COR-L47 (cell line): ENCODE measurements at places on chromosomes 4 and X.

DNA sequence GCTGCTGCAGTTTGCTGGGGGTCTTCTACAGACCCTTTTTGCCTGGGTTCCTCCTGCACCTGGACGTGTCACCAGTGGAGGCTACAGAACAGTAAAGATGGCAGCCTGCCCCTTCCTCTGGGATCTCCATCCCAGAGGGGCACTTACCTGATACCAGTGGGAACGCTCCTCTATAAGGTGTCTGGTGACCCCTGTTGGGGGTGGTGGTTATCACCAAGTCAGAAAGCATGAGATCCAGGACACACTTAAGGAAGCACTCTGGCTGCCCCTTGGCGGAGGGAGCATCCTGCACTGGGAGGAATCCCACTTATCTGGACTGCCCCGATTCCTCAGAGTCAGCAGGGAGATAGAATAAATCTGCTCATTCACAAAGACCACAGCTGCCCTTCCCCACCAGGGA is 218.9 kb upstream of the GALNTL6 start:
- no peak for DNase-seq

DNA sequence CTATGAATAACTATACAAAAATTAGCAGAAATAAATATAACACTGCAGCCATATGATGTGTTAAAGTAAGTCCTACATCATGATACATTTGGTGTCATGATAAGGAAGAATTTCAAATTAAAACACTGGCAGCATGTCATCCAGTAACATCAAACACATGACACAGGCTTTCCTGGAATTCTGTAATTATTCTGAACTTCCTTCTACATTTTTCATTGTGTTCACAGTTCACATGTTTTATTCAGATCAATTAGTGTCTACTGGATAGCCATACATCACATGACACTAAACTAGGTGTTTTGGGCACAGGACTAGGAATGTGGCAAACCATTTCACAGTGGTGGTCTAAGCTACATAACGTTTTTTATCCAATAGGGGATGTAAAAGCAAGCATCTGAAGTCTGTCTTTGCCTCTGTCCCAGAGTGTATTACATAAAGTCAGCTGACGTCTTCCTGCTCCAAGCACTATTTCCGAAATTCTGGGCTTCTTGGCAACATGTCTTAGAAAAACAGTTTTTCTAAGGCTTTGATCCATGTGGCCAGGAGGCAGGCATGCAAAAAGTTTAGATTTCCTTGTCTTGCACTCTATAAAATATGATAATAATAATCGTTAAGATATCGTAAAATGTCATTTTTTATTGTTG is 707.9 kb downstream of the CENPC start:
- no peak for DNase-seq

GRCh38 chr4:75820197-75820596 is 82.1 kb downstream of the PPEF2 start:
- no peak for DNase-seq

DNA sequence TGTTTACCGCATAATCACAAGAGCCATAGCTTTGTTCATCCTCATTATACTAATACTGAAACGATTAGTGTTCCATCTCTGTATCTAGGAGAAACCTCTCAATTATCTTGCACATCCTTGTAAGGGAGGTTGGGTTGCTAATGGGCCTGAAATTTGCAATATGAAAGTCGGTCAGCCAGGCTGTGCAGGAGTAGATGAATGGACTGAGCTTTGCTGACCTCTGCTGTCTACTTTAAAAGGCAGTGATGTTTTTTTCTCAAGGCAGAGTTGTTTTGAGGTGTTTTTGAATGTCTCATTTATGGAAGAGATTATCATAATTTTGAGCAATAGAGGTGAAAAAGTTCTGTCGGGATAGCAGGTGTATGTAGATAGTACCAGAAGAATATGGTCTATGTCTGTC is 47.9 kb upstream of the LINC00632 start:
- no peak for DNase-seq

- no peak for DNase-seq
Measured at GRCh38 chrX:9907645-9908387, 59.3 kb upstream of the CLDN34 start.

GRCh38 chr4:141240259-141240658 is 19.6 kb downstream of the ZNF330 start:
- DNase-seq: no peak

GRCh38 chr4:163967710-163968109 is 473.2 kb downstream of the TMA16 start:
- DNase-seq: no peak

DNA sequence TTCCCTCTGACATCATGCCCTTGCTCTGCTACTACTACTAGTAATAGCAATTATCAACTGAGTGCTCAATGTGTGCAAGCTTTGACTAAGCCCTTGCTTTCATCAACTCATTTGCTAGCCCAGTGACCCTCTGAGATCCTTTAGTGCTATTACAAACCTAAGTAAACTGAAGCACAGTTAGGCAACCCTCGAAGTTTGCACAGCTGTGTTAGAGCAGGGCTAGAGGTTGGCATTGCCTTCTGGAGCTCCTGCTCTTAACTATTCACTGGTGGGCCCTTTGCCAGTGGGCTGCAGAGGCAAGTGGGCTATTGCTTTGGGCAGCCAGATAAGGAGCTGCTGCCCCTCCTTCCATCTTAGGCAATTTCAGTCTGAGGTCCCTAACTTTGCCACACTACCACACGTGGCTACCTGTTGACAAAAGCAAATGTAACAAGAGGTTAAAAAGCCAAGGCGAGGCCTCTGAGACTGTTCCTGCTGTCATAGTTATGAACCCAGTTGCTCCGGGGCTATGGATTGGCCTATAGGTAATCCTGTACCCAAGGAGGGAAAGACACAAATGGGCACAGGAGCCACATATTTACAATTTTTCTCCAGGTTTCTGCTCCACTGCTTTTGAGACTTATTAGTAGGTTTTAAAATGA is 41.5 kb upstream of the ANKRD50 start:
- peak; percentile 16 for DNase-seq

- DNase-seq: no peak
Measured at GRCh38 chrX:7146703-7147412, 654 bp upstream of the STS start.

GRCh38 chrX:13938051-13938828 is 91.5 kb downstream of the GEMIN8 start:
- peak; percentile 40 for DNase-seq

DNA sequence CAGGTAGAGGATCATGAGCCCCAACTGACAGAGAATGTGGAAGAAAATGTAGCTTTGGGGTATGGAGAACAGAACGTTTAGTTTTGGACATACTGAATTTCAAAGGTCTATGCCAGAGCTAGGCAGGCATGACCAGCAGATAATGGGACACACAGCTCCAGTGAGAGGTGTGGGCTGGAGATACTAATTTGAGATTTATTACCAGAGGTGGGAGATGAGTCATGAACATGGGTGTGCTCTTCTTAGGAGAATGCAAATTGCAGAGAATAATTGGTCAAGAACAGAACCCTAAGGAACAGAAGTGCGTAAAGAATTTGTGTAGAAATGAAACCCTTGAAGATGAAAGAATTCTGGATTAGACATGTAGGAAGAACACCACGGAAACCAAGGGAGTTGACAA is 125.2 kb downstream of the PACRGL start:
- DNase-seq: no peak

GRCh38 chr4:20178902-20179576 is 72.7 kb upstream of the SLIT2 start:
- DNase-seq: no peak

DNA sequence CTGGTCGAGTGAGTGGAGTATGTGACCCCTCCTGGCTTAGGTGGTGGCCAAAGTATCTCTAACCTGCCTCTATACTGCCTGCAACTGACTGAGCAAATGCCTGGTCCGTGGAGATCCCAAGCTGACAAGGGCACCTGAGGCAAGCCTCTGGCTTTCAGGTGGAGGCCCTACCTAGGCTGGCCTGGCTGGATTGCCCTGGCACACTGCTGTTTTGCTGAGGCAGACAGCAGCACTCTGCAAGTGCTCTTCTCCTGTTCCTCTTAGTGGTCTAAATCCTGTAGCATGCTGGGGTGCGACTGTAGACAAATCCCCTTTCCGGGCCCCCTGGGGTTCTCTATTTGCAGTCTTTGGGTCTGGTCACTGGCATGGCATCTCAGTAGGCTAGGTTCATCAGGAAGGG is 44.8 kb downstream of the PNMA5 start:
- DNase-seq: no peak

DNA sequence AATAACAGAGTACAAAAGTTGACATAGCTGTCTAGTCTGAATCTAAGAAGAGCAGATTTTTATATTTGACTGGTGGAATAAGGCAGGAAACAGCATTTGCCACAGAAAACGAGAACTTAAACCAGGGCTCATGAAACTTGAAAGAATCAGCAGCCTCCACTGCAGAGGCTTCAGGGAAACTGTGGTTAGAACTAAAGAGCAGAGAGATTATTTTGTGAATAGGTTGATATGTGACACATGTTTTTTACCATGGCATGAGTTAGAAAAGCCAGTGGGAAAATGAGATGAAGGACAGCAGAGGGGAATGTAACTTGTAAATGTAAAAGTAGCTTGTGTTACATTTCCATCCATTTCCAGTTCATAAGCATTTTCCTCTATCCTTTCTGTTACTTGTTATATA is 63.7 kb upstream of the CAMK2D start:
- DNase-seq: no peak

DNA sequence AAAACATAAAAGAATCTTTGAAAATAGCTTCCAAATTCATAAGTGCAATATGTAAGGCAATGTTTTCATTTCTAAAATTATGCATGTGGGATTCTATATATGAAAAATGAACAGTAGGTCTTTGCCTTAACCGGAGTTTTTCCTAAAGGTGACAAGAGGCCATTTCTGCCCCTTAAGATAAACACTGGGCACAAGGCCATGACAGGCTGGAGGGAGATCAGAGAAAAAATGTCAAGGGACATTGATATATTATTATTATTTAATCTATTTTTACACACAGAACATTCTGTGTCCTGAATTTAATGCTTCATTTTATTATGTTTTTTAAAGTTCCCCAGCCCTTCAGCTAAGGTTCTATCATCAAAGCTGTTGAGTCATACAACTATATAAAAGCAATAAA is 118.8 kb downstream of the CHM start:
- no peak for DNase-seq

DNA sequence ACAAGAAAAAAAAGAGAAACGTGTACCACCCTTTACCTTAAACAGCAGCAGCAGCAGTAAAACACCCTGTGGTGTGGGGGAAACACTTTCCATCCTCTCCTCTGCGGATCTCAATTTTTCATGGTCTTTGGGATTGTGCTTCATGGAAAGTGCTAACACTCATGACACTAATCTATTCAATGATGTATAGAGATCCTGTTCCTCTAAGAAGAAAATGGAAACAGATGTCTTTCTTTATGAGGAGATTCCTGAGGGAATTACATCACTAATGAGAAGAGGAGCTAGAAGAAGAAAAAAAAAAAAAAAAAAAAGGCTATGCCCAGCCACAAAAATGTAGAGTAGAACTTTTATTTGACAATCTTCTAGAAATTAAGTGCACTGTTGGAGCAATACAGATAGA is 62.9 kb upstream of the NDST3 start:
- DNase-seq: no peak

DNA sequence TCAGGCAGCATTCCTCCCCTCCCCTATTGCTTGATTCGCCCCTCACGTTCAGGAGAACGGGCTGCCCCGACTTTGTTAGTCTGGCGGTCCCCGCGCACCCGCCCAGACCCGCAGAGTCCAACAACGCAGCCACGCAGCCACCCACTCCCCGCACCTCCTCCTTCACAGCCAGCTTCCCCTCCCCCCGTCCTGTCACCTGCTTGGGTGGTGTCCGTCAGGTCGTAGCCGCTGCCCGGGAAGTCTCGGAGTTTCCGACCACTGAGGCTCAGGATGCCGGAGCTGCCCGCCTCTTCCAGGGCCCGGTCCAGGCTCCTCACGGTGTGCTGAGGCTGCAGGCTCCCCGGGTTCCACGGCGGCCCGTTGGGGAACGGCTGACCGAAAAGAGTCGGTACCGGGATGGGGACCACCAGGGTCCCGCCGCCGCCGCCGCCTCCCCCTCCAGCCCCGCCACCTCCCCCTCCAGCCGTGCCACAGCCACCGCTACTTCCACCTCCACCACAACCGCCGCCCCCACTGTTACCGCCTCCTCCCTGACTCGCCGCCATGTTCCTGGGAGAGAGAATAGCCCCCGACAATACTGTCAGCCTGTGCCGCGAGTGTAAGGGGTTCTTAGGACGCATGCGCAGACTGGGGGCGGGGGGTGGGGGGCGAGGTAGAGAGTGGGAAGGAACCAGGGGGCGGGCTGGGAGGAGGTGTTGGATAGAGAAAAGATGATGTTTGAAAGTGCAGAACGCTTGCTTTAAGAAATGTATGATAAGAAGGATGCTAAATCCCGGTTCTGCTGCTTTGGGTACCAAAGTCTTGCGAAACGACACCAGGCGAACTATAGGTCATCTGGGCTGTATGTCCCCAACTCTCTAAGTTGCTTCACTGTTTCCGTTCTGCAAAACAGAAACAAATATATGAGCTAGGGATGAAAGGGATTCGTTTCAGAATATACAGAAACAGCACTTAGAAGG is at the start of gene LRCH2:
Gene LRCH2 (minus strand): TSS at position 600 of the 959 bp plus-strand sequence. CDS start 55 bp downstream, at position 545.
- DNase-seq: peak; percentile 29

GRCh38 chr4:189656641-189657040 is 284.0 kb upstream of the FRG1 start:
- DNase-seq: no peak

DNA sequence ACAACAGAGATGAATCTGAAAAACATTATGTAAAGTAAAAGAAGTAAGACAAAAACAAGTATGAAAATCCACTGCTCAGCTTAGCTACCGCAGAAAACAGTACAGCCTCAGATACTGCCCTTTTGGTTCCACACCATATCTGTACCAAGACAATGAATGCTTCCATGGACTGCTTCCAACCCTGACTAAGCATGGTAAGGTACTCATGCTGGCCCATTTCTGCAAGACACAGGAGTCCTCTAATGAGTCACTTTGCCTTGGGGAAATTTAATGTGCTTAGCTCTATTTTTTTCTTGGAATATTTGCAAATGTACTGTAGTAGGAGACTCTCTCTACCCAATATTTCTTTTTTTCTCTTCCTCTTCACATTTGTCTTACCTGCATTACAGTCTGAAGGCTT is 931.7 kb upstream of the HS3ST1 start:
- no peak for DNase-seq

GRCh38 chr4:161197912-161198311 is 965.9 kb downstream of the FSTL5 start:
- no peak for DNase-seq

DNA sequence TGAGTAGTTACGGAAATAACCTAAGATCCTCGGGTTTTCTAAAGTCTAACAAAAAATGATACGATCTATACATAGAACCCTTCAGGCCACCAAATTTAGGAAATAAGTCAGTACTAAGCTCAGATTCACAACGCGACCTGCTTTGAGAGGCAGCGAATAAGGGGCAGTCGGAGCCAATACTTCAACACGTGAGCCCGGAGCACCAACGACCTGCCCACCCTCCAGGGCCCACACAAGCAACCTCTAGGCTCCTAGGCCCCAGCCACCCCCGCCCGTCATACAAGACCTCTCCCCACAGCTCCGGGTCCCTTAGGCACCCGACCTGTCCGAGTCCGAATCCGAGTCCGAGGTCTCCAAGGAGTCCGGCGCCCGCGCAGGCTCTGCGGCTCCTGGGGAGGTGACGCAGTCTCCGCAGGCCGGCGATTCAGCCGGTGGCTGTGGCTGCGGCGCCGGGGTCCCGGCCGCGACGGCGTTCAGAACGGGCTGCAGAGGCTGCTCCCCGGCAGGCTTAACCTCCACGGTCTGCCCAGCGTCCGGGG is 580 bp downstream of the NAF1 start:
- peak; percentile 35 for DNase-seq
